Ovary (tissue), 10 donors: ENCODE measurements at places on chromosomes 3 and 15. TPM values are rescaled to one million over a fixed set of nuclear protein-coding genes. Genes with fewer than 3 reads are reported as not detected.

DNA sequence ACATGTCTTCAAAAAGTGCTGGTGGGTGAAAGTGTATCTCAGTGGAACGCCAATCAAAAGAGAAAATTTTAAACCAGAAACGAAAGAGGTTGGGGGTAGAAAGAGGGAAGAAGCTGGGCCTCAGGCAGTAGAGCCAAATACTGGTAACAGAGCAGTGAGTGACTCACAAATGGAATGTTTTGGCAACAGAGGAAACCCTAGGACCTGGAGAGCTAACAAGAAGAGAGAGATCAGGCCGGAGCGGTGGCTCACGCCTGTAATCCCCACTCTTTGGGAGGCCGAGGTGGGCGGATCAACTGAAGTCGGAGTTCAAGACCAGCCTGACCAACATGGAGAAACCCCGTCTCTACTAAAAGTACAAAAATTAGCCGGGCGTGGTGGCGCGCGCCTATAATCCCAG is 450.8 kb upstream of the NAALADL2 start:
- H3K27me3 ChIP-seq = no peaks in the 10 kb centered on the region
- H3K4me1 ChIP-seq = no peaks in the 10 kb centered on the region
- H3K27ac ChIP-seq = no peak overlapping the region
- H3K36me3 ChIP-seq = no peaks in the 10 kb centered on the region
- no peak overlapping the region for H3K4me3 ChIP-seq
- DNase-seq = no peak

The ALG1L2 gene
- 3.5 TPM for total RNA-seq

DNA sequence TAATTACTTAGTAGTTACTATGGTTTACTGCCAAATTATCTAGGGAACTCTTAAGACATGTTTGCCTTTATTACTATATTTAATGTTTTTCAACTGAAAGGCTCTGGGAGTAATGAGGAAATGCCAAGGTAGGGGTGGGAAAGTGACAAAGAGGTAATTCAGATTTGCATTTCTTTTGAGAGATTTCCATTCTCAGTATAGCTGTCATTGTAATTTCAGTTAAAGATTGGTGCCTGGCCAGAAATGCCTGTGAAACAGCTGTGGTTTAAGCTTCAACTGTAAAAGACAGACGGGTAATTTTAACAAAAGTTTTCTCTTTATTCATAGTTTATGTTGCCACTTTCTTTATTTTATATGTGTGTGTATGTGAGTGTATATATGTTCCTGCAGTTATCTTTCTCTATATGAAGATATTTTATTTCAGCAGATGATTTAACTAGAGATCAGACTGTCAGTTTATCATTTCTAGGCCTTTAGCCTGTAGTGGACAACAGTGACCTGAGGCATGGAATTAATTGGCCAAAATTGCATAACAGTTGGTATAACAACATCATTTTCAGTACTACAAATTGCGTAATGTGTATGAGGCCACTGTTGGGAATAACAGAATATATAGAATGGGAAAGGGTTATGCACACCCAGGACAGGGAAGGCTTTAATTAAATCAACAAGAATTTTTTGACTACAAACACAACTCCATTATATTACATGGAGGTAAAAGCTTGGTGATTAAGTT is 119.0 kb downstream of the BBX start:
- H3K4me1 ChIP-seq = no peaks in the 10 kb centered on the region
- H3K36me3 ChIP-seq = no peaks in the 10 kb centered on the region
- H3K27me3 ChIP-seq = no peaks in the 10 kb centered on the region
- H3K27ac ChIP-seq = no peak overlapping the region
- no peak overlapping the region for H3K4me3 ChIP-seq

The CNTN6 gene
- not detected for total RNA-seq

GRCh38 chr3:149245738-149246451 is 24.3 kb upstream of the CP start:
- no peak for DNase-seq
- H3K4me3 ChIP-seq = no peak overlapping the region
- no peaks in the 10 kb centered on the region for H3K36me3 ChIP-seq

The ADAMTS9 gene
- total RNA-seq = 44.2 TPM

The CORO2B gene
- 18.0 TPM for total RNA-seq

GRCh38 chr15:63043335-63044076 is 959 bp downstream of the TPM1 start:
- no peaks in the 10 kb centered on the region for H3K27me3 ChIP-seq
- H3K27ac ChIP-seq = peak overlapping the region; percentile 3
- peak; percentile 63 for DNase-seq
- H3K4me3 ChIP-seq = peak overlapping the region; percentile 87
- no peaks in the 10 kb centered on the region for H3K4me1 ChIP-seq
- no peaks in the 10 kb centered on the region for H3K36me3 ChIP-seq

The TJP1 gene
- total RNA-seq = 93.6 TPM

DNA sequence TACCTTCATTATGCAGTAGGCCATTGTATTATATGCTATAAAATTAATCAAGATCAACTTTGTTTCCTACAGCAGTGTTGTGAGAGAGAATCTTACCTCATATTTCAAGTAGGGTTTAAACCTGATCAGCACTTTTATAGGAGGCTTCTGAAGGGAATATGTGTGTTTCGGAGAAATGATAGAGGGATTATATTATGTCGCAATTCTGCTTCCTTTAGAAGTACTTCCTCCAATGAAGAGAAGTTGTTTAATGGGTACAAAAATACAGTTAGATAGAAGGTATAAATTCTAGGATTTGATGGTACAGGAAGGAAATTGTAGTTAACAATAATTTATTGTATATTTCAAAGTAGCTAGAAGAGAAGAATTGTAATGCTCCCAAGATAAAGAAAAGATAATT is 54.9 kb downstream of the NSUN3 start:
- H3K36me3 ChIP-seq = no peaks in the 10 kb centered on the region
- DNase-seq = no peak
- H3K4me1 ChIP-seq = no peaks in the 10 kb centered on the region
- no peaks in the 10 kb centered on the region for H3K27me3 ChIP-seq
- H3K4me3 ChIP-seq = no peak overlapping the region

DNA sequence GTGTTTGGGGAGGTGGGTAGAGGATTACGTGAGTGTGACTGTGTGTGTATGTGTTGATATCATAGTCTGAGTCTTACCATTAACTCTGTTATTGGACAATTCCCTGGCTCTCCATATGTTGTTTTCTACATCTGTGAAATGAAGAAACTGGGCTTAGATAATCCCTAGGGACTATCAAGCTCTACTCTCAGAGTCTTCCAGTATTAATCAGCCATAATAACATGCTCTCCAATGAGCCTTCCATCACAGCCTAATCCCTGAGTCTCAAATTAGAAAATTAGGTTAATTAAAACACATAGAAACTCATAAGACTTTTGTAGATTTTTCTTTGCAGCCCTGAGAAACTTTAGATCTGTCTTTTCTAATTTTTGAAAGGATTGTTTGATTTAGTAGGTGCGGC is 404.2 kb upstream of the RARB start:
- H3K4me3 ChIP-seq = no peak overlapping the region
- DNase-seq = no peak
- no peaks in the 10 kb centered on the region for H3K4me1 ChIP-seq
- no peak overlapping the region for H3K27ac ChIP-seq
- H3K36me3 ChIP-seq = no peaks in the 10 kb centered on the region

The ALDH1L1 gene
- 85.5 TPM for total RNA-seq

GRCh38 chr3:171615281-171615680 is 155.1 kb upstream of the TNIK start:
- H3K4me1 ChIP-seq = peaks cover 2% of the 10 kb centered on the region
- DNase-seq = no peak
- H3K4me3 ChIP-seq = no peak overlapping the region
- no peak overlapping the region for H3K27ac ChIP-seq

DNA sequence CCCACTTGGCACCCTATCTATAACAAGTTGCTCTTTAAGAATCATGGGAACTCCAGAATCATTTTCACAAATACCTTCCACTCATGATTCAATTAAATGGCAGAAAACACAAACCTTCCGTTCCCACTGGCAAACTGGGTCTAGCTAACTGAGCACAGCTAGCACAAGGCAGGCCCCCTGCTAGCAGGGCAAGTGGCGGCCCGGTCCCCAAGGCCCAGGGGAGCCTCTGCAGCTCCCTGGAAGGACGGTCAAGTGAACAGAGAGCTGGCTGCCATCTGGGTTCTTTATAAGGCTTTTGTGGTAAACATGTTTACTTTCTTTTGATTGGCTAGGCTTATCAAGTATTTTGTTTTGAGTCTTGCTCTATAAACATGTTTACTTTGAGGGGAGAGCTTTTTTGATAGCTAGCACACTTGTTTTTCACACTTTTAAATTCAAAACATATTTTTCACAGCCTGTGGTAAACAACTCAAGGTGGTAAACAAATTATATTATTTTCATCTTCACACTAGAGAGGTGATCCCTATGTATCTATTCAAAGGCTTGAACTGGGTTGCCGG is 81.4 kb downstream of the FOXP1 start:
- no peak overlapping the region for H3K4me3 ChIP-seq
- H3K27ac ChIP-seq = no peak overlapping the region
- no peak for DNase-seq

The SKOR1 gene
- total RNA-seq = 0.88 TPM
